ENCODE measurements at places on chromosomes 1 and 21. TPM values are rescaled to one million over a fixed set of nuclear protein-coding genes. Genes with fewer than 3 reads are reported as not detected.

The S100A5 gene
- total RNA-seq, result 1.0 TPM

The C8A gene
- not detected for total RNA-seq

The ZCCHC17 gene
- 22.2 TPM for total RNA-seq

The NBPF15 gene
- total RNA-seq, result 20.0 TPM

The MROH9 gene
- total RNA-seq, result not detected

The UBASH3A gene
- 0.12 TPM for total RNA-seq

The CYP4Z1 gene
- total RNA-seq, result not detected

The OPRD1 gene
- total RNA-seq, result 0.01 TPM

The BSND gene
- not detected for total RNA-seq

The PIP5K1A gene
- total RNA-seq, result 51.2 TPM

The GRHL3 gene
- 0.77 TPM for total RNA-seq

The NT5C1A gene
- total RNA-seq, result not detected

The CCDC181 gene
- not detected for total RNA-seq

The SYT14 gene
- total RNA-seq, result 0.10 TPM

The LIPI gene
- total RNA-seq, result not detected

The PALMD gene
- 0.37 TPM for total RNA-seq

The LAMC1 gene
- total RNA-seq, result 108 TPM

The MAGOH gene
- 97.6 TPM for total RNA-seq

The MMEL1 gene
- total RNA-seq, result not detected

The GCSAML gene
- not detected for total RNA-seq

The OPTC gene
- not detected for total RNA-seq

The NHLH1 gene
- 0.39 TPM for total RNA-seq

The AUNIP gene
- 7.8 TPM for total RNA-seq

The TNNI3K gene
- not detected for total RNA-seq

The IL19 gene
- 0.13 TPM for total RNA-seq

The EXO1 gene
- 25.9 TPM for total RNA-seq

The GBP6 gene
- not detected for total RNA-seq

The LCE2B gene
- total RNA-seq, result not detected

The CFHR4 gene
- not detected for total RNA-seq

The SAMD11 gene
- total RNA-seq, result 16.3 TPM

The COL8A2 gene
- 0.08 TPM for total RNA-seq

The PCAT6 gene
- total RNA-seq, result 2.8 TPM

The LCE3D gene
- 2.3 TPM for total RNA-seq

The DDAH1 gene
- total RNA-seq, result 7.4 TPM

Data from A549 treated with Mapracorat at 1 μM for 4 hours (cell line).